ENCODE measurements at places on chromosomes 3 and 15.
A peak's percentile ranks its signal among the peaks of the same experiment; 100 is the strongest.

- H3K36me3 ChIP-seq, result no peaks in the 10 kb centered on the region
- no peaks in the 10 kb centered on the region for H3K4me1 ChIP-seq
- H3K27me3 ChIP-seq, result peaks cover 49% of the 10 kb centered on the region
- no peak overlapping the region for H3K27ac ChIP-seq
These were observed 115.2 kb upstream of the SLC6A11 start for GRCh38 chr3:10700821-10701220.

DNA sequence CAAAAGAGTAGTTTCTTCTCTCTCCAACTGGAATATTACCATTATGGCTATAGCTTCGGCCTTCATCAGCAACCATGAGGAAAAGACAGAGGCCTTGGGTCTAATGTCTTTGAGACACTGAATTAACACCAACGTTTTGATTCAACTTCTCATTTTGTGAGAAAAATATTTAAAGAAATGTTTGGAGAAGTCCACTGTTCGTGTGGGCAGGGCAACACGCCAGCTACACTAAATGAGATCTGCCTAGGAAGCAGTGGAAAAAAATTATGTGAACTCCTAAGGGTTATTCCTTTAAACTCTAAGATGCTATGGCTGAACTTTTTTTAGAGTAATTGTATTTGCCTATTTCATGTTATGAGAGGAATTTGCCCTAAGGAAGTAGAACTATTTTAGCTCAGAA is 41.8 kb downstream of the NCEH1 start:
- no peaks in the 10 kb centered on the region for H3K27me3 ChIP-seq
- no peak overlapping the region for H3K4me3 ChIP-seq
- peaks cover 3% of the 10 kb centered on the region for H3K36me3 ChIP-seq
- no peak for DNase-seq

DNA sequence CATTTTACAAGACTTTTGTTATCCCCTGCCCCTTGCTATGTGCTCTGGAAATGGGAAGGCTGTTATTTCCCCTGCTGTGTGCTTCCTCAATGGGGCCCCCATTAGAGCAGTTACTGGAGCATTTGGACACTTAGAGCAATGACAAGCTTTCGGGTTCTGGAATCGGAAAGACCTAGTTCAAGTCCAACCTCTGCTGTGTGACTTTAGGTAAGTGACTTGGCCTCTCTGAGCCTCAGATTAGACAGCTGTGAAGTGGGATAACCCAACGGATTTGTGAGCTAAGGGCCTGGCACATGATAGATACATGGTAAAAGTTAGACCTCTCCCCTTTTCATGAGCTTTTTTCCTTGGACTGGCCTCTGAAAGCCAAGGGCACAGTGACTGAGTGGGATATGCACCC is 84.0 kb upstream of the SEC13 start:
- DNase-seq, result no peak
- H3K4me1 ChIP-seq, result no peaks in the 10 kb centered on the region
- H3K4me3 ChIP-seq, result no peak overlapping the region
- no peaks in the 10 kb centered on the region for H3K36me3 ChIP-seq

GRCh38 chr3:71492566-71492965 is 91.0 kb downstream of the FOXP1 start:
- H3K36me3 ChIP-seq, result peaks cover 28% of the 10 kb centered on the region
- peak overlapping the region; percentile 84 for H3K27ac ChIP-seq
- H3K4me3 ChIP-seq, result no peak overlapping the region
- no peaks in the 10 kb centered on the region for H3K27me3 ChIP-seq

DNA sequence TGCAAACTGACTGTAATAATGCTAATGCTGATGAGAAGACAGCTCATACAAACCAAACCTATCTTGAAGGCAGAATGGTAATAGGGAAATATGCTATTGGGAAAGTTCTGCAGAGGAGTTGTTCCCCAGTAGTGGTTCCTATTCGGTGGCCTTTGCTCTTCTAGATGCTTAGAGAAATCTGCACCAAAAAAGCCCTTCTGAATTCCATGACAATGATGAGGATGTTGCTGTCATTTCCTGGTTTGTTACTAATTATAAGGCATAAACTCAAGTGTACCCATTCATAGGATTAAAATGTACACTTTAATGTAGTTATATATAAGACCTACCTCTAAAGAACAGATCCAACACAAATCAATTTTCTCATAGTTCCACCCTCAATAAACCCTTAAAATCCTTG is 30.1 kb downstream of the TOMM70 start:
- DNase-seq, result no peak
- peaks cover 40% of the 10 kb centered on the region for H3K36me3 ChIP-seq
- no peak overlapping the region for H3K4me3 ChIP-seq
- H3K4me1 ChIP-seq, result no peaks in the 10 kb centered on the region
- no peaks in the 10 kb centered on the region for H3K27me3 ChIP-seq
